ENCODE measurements at places on chromosomes 7 and 10.
A peak's percentile ranks its signal among the peaks of the same experiment; 100 is the strongest.

DNA sequence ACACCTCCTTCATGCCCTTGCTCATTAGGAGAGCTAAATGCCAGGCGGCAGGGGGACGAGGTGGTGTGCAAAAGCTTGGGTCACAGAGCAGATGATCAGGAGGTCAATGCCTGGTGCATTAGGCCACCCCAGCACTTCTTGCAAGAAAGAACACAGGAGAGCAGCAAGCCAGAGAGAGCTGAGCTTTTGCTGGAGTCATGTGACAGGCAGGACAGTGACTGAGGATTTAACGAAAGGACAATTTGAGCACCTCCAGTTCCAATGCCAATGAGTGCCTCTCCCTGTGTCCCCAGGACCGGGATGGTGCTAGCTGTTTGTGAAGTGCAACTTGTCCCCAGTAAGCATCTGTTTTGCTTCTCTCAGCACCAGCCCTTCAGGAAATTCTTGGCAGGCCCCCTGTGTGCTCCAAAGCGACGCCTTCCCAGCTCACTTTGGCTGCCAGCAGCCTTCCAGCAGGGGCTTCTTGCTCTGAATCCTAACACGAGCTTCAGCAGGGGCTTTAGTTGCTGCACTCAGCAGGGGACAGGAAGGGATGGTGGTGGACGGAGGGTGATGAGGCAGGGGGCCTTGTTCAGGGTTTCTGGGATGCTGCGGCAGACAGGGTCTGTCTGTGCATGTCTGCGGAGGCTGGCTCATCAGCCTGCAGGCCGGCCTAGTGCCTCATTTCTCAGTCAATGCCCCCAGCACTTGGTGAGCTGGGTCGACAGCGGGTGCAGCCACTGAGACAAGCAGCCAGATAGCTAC, 368.1 kb downstream of the RPS24 start:
- no peak for DNase-seq

DNA sequence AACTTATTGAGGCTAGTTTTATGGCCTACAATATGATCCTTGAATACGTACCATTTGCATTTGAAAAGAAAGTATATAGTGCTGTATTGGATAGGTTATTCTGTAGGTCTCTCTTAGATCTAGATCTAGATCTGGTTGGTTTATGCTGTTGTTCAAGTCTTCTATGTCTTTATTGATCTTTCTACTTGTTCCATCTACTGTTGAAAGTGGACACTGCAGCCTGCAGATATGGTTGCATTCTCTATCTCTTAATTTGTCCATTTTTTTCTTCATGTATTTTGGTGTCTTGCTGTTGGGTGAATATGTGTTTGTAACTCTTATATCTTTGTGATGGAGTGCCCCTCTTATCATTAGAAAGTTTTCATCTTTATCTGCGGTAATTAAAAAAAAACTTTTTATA, 139.4 kb upstream of the PCDH15 start:
- DNase-seq: no peak

- DNase-seq: peak; percentile 43
Observed at GRCh38 chr7:32942415-32943251, 14.6 kb upstream of the FKBP9 start.

DNA sequence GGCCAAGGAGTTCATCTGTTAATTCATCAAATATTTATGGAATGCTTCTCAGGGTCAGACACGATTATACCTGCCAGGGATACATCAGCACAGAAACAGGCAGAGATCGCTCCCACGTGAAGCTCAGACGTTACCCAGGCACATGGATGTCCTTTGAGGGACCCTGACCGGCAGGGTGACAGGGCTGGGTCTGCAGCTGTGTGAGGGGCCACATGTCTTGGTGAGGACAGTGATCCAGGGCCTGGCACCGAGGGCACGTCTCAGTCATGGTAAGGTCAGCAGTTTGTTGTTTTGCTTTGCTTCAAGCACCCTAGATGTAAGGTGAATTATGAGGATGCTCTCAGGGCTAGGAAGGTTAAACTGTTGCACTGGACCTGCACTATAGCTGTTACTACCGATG, 227.9 kb downstream of the WDR37 start:
- DNase-seq: no peak

GRCh38 chr7:28570113-28570969, 158.0 kb downstream of the CREB5 start:
- no peak for DNase-seq

DNA sequence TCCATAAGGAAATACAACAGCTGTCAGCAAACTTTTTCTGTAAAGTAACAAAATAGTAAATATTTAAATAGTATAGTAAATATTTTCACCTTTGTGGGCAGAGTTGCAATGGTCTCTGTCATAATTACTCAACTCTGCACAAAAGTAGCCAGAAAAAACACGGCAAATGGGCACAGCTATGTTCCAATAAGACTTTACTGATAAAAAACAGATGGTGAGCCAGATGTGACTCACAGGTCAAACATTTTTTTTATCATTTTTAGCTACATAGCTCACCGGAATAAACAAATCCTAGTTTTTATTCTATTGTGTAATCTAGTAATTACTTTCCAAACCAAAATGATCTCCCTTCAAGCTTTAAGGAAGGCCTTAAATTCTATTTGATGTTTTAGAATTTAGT, 55.3 kb downstream of the NCAPG2 start:
- DNase-seq: no peak

GRCh38 chr7:38669965-38670520, 38.9 kb upstream of the AMPH start:
- no peak for DNase-seq

GRCh38 chr7:101125989-101126650, 784 bp upstream of the SERPINE1 start:
- no peak for DNase-seq

- DNase-seq: no peak
Observed at GRCh38 chr7:158018098-158018762, 569.4 kb downstream of the PTPRN2 start.

Measured in stimulated activated CD8-positive, alpha-beta memory T cell treated with anti-CD3 and anti-CD28 coated beads, Interleukin-4, amount 100 ng/mL, for 4 hours (primary cell).